ENCODE measurements at places on chromosomes 1 and 21.
A peak's percentile ranks its signal among the peaks of the same experiment; 100 is the strongest.

GRCh38 chr1:67690411-67690810 is 5.4 kb downstream of the GADD45A start:
- no peak for DNase-seq

GRCh38 chr1:205255941-205256780 is 28.4 kb downstream of the TMCC2 start:
- peak; percentile 67 for DNase-seq

- no peak for DNase-seq
Observed at GRCh38 chr1:204889681-204890383, 19.2 kb downstream of the NFASC start.

GRCh38 chr1:41723786-41724185 is 194.9 kb downstream of the HIVEP3 start:
- no peak for DNase-seq

DNA sequence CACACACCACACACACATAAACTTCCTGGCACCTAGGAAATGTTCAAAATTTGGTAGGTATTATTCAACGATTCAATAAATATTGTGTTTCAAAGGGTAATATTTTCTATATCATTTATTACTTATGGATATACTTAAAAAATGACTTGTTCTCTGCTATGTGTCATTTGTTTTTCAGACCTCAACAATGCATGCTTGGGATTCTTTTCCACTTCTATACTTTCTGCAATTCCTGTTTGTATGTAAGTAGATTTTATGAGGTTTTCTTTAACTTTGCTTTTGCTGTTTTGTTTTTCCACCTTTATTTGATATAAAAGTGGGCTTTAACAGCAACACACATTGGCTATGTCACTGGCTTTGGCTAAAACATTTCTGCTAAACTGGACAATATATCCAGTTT is 3.5 kb downstream of the CEP170 start:
- DNase-seq, result peak; percentile 28

DNA sequence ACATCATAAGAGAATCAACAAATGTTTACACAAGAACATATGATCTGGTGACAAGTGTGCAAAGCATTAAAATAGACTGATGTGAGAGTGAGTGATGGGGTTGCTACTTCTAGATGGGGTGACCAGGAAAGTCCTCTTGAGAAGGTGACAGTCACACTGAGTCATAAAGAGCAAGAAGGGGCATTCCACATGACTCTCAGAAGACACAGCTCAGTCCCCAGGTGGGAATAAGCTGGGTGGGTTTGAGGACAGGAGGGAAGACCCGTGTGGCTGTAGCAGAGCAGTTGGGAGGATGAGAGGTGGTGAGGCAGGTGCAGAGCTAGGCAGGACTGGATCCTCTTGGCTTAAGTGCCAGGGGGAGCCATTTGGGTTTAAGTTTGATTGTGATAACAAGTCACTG is 53.1 kb downstream of the TNR start:
- DNase-seq, result no peak

DNA sequence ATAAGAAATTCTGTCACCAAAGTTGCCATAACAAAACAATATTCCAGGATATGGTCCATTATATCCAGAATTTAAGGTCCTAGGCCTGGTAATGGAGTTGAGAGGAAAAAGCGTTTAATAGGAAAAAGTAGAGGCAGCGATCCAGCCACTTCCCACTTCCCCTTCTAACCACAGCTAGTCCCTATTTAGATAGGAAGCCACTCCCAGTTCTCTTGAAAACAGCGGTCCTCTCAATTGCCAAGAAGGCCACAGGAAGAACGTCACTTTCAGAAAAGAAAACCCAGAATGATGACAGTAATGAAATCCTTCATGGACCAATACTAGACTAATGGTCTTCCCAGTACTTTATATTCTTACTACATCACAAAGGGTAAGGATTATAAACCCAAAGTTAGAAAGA is 38.6 kb downstream of the ABL2 start:
- no peak for DNase-seq

DNA sequence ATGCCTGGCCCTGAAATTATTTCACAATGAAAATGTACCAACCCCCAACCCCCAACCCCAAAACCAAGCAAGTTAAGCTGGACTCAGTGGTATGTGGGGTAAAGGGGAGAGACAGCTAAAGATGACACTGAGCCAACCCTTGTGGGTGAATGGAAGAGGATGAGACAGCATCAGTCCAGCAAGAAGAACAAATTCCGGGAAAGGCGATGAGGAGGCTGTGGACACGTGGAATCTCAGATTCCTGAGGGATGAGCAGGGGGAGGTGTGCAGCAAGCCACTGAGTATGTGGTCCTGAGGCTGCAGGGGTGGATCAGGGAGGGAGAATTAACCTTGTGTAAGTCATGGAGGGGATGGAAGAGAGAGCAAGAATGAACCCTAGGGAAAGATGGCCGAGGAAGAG is 14.4 kb upstream of the ZNF362 start:
- DNase-seq, result no peak

DNA sequence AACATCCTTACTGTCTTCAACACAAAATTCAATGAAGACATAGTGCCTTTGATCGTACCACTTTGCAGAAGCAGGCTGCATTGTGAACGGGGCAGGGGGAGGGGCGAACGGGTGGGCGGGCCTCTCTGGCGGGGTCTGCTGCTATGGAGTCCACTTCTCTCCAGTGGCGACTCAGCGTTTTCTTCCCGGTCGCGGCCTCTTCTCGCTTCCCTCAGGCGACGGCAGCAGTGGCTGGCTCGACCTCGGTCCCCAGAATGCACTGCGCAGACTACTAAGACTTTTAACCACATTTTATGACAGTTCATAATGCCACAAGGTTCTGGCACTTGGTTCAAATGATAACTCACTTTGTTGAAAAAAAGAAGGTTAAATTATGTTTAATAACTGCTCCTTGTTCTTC is 21.2 kb downstream of the GBP2 start:
- DNase-seq, result no peak

DNA sequence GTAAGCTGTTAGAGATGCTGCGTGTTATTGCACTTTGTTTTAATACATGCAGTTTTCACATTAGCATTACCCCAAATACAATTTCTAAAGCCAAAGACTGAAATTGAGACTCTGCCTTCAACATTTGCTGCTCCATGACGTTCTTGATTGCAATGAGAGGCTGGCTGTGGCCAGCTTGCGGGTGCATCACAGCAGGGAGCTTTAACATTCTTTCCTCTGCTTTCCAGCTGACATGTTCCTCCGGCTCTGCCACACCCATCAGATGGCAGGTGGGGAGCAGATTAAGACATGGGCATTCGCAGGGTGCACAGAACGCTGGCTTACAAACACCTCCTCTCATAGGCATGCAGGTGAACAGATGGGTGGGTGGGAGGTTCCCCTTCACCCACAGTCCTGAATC is 314.1 kb downstream of the DISC1 start:
- DNase-seq, result no peak

GRCh38 chr1:16112596-16113555 is 39.4 kb upstream of the FAM131C start:
- no peak for DNase-seq

- no peak for DNase-seq
Observed at GRCh38 chr1:207988326-207989165, 77.6 kb upstream of the CD34 start.

- no peak for DNase-seq
Observed at GRCh38 chr1:182644886-182645285, 39.5 kb downstream of the RGS8 start.

- no peak for DNase-seq
Observed at GRCh38 chr1:110675060-110675791, 486 bp upstream of the KCNA3 start.

- DNase-seq, result no peak
Observed at GRCh38 chr1:198178615-198179014, 21.8 kb downstream of the NEK7 start.

DNA sequence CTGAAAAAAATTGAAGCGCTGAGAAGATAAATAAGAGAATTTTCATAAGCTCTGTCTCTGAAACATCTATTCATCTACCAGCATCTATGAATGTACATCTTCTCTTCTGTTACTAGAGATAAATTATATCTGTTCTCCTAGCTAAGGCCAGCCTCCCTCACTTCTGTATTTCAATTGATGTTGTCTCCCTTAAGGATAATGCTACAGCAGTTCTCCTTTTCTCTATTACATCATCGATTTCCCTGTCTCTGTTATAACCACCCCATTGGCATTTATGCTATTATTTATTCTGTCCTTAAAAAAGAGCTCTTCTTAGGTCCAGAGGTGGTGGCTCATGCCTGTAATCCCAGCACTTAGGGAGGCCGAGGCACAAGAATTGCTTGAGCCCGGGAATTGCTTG is 42.9 kb upstream of the TMCO2 start:
- DNase-seq, result no peak

DNA sequence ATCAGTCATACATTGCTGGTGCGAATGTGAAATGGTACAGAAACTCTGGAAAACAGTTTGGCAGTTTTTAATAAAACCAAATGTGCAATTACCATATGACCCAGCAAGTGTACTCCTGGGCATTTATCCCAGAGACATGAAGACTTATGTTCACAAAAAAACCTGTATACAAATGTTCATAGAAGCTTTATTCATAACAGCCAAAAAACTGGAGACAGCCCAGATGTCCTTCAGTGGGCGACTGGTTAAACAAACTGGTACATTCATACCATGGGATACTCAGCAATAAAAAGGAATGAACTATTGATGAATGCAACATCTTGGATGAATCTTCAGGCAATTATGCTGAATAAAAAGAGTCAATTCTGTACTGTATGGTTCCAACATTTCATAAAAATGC is 97.8 kb downstream of the DTL start:
- DNase-seq, result no peak

DNA sequence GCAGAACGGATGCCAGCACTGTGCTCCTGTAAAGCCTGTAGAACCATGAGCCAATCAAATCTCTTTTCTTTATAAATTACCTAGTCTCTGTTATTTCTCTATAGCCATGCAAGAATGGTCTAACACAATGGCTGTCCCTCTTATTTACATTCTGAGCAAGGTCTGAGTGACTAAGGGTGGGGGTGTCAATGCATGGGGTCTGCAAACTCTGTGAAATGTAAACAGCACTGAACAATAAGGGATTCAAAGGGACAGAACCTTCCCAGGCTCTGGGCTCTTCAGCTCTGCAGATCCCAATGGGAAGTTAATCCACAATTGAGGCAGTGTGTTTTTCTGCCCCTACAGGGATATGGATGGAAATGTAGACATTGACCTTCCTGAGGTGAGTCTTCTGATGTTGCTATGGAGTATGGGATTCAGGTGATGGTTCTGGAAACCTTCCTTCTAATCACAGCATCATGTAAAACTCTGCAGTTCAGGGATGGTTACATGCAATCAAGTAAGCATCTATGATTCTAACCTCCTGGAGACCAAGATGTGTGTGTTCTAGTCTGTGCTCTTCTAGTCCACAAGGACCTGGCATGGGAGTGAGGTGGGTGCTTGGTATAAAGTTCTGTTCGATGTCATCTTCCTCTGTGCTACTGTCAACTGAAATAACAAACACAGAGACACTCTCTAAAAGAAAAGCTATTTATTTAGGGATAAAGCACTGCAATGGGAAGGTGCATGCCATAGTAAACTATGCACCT is 38.6 kb downstream of the CAPN9 start:
- no peak for DNase-seq

Data from renal cortical epithelial cell (primary cell).